ENCODE measurements at places on chromosomes 12 and 14.

- DNase-seq, result peak; percentile 61
These were observed 55.2 kb downstream of the RASSF3 start for GRCh38 chr12:64665514-64665913.

DNA sequence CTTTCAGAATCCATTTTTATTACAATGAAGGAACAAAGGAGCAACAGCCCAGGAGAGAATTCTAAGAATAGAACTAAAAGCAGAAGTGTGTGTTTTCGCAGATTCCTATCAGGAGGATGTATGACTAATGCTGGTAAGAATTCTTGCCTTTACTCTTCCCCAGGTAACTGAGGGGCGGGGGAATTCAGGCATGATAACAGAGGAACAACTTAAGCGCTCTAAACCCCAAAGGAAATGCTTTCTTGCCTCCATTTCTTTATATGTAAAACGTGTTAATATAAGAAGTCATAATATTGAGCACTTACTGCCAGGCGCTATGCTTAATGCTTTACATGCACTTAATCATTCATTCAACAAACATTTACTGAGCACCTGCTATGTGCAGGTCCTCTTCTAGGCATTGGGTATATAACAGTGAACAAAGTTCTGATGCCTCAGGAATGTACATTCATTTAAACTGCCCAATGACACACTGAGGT, 4.5 kb downstream of the HCAR1 start:
- peak; percentile 88 for DNase-seq

- DNase-seq, result no peak
These were observed 59.0 kb downstream of the NTN4 start for GRCh38 chr12:95731519-95731958.

GRCh38 chr14:58972233-58973017, 216.0 kb upstream of the DAAM1 start:
- no peak for DNase-seq

DNA sequence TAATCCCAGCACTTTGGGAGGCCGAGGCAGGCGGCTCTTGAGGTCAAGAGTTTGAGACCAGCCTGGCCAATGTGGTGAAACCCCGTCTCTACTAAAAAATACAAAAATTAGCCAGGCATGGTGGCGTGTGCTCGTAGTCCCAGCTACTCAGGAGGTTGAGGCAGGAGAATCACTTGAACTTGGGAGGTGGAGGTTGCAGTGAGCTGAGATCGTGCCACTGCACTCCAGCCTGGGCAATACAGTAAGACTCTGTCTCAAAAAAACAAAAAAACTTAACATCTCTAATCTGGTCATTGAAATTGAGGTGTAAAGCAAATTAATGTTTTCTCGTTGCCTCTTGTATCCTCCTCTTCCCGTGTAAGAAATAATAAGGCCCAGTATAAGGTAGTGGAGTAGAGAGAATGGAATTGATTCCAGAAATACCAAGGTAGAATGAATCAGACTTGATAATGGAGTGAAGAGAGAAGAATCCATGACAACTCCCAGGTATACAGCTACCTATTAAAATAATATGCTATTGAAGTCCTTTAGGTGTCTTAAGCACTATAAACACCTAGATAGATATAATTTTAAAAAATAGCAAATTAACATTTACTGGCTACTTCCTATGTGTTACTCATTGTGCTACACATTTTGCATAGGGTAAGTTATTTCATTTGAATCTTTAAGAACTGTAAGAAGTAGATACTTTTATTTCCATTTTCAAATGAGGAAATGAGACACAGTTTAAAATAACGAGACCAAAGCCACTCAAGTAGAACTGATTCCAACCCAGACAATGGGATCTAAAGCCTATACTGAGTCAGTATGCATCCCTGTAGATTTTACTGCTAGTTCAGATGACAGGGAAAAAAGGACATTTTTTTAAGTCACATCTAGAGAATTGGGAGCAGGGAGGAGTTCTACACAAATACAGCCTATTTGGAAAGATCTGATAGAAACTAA, 23.2 kb downstream of the RAP1B start:
- DNase-seq, result no peak

GRCh38 chr12:69467366-69467765, 2.8 kb upstream of the FRS2 start:
- no peak for DNase-seq

DNA sequence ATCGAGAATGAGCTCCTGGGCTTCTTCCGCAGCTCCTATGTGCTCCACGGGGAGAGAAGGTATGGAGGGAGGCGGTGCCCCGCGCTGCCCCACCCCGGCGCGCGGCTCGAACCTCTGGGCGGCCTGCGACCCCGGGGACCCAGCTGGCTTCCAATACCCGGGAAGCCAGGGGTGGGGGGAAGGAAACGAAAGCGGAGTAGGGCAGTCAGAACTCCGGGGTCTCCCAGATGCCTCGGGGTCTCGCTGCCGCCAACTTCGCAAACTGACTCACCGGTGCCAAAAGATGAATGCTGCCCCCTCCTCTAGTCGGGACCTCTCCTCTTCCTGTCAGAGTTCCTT, 1.3 kb downstream of the TRHDE start:
- DNase-seq, result no peak

GRCh38 chr14:94045563-94046345, 19.6 kb downstream of the OTUB2 start:
- no peak for DNase-seq

DNA sequence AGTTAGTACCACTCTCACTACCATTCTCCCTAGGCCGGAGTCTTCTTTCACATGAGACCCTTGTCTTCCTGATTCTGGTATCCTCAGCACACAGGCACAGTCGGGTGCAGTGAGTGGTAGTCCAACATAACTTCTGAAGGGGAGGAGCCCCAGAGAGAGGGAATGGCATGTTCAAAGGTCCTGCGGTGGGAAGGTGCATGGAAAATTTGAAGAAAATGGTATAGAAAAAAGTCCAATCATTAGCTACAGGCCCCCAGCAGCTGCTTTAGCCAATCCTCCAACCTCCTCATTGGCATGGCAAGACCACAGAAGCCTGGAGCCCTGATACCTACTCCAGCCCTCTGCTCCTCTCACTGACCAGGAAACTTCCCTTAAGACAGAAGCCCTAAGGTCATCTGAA, 96.6 kb downstream of the ZFP36L1 start:
- no peak for DNase-seq

- no peak for DNase-seq
These were observed 47.9 kb upstream of the PTGDR start for GRCh38 chr14:52219488-52220084.

DNA sequence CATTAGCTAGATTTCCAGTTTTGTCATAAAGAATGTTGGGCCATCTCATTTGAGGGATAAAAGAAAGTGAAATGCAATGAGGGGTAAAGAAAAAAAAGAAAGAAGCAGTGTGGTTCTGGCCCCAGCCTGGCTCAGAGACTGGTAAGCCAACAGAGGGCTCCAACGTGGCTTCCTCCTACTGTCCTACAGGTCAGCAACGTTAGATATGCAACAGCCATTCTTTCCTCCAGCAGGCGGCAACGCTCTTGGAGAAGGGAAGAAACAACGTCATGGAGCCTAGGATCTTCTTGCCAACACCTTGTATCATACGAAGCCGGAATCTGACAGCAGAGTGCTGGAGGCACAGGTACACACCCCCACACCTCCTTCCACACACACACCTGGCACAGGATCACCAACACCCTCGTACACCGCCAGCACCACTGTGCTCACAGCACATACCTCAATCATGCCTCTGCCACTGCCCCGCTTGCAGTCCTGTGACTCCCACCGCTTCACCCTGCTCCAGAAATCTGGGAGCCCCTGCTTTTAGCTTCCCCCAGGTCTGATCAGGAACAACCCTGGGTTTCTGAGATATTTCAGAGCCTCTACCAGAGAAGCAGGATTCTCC, 102.8 kb downstream of the RPAP3 start:
- DNase-seq, result no peak
